ENCODE measurements at places on chromosomes 12 and 14. TPM values are rescaled to one million over a fixed set of nuclear protein-coding genes. Genes with fewer than 3 reads are reported as not detected.

The GRIP1 gene
- total RNA-seq = 0.07 TPM

The SMCO2 gene
- 0.50 TPM for total RNA-seq

The OR4Q3 gene
- total RNA-seq = not detected

The CLEC2A gene
- not detected for total RNA-seq

The ALDH1L2 gene
- total RNA-seq = 2.5 TPM

The CHD8 gene
- total RNA-seq = 80.3 TPM

The DDX11 gene
- total RNA-seq = 28.2 TPM

All from thoracic aorta endothelial cell (primary cell).